ENCODE measurements at places on chromosomes 16 and 17.

GRCh38 chr17:19295473-19296135 is 58.4 kb downstream of the EPN2 start:
- no peak for DNase-seq

- DNase-seq, result no peak
Observed at GRCh38 chr17:7903154-7904103, 12.7 kb downstream of the RNF227 start.

DNA sequence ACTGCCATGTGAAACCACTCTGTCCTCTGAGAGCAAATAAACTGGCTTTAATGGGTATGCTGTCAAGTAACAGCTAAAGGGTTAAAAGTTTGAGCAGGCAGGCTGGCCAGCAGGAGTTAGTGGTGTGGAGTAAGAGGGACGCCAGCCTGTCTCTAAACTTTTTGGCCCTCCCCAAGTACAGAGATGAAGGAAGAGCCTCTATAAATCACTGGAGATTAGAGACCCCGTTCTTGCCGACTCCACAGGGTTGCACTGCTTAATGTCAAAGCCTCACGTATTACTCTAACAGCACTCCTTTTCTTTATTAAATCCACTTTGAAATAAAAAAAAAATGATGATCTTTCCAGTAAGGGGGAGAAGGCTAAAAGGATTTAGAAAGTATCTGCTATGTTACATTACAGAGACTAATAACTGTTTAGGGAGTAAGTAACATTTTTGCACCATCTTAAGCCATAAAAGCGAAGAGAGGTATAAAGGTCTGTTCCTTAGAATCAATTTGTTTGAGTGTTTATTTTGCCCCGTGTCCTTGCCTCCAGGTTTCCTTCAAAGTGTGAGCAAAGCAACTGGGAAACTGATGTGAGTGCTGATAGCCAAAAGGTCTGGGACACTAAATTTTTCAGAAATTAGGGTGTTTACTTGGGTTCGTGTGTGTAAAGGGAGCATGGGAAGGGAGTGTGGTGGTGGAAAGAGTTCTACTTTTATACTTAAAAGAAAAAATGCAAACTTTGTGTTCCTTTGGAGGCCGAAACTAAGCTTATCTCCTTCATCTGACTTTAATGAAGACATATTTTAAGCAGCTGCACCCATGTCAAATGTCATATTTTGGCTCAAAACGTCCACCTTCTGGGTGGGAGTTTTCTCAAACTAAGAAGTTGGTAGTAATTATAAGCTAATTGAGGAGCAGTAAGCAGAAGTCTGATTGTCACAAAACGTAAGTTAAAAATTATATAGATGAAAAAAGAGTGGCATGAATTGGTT is 109.9 kb upstream of the TBX2 start:
- DNase-seq, result no peak

DNA sequence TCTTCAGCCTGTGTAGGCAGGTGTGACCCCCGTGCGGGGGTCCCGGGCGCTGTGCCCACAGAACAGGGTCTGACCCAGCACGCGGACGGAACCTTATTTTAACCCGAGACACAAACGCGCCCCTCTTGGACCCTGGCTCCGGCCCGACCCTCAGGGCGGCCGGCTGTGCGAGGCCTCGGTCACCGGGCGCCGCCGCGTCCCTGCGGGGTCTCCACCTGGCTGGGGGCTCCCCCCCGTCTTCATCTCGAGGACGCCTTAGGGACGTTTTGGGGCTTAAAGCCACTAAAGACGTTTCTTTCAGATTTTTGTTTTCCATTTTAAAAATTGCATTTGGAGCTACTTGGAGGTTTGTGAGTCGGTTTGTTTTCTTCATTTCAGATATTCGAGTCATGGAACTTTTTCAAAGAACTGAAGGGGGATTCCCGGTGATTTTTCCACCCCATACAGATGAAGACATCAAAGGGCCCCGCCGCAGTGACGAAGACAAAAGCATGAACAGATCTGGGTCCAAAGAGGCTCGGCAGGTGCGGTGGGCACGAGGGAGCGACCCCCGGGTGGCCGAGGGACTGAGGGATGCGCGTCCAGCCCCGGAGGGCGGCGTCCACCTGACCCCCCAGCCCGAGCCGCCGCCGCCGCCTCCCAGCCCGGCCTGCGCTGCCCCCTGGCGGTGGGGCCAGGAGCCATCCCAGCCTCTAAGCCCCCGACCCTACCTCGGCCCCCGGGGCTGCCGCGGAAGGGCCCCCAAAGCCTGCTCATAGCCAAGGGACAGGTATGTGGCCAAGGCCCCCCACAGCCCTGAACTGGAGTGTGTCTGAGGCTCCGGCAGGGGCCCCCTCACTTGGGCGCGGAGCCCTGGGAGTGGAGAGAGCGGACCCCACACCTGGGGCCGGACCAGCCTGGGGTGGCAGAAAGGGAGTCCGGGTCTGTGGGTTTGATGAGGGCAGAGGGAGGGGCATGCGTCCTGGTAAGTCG is 3.8 kb upstream of the CD7 start:
- peak; percentile 88 for DNase-seq

- DNase-seq, result no peak
Observed at GRCh38 chr17:6305613-6306360, 129.1 kb downstream of the AIPL1 start.

DNA sequence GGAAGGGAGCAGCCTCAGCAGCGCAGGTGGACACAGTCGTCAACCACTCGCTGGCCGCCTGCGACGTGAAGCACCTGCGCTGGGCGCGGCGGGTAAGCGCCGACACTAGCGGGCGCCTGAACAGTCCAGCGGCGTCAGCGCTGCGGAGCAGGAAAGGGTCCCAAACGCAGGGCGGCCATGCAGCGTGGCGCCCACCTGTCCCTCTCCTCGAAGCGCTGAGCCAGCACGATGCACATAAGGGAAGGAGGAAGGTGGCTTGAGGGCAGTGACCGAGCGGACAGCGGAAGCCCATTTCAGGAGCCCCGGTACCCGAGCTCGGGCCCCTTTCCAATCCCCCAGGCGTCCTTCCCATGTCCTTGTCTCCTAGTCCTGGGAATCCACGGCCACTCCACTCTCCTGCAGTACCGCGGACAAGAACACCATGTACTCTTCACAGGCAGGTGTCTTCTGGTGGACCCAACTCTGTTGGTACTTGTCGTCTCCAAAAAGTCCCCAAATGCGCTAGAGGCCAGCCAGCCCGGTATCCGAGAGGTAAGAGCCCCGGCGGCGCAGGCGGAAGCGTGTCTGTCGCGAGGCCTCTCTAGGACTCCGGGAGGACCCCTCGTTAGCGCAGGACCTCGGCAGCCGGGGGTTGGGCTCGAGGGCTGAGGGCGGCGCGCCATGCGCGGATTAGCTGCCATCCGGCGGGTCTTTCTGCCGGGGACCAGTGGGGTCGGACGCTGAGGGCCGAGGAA is 14.4 kb downstream of the ZNF232 start:
- DNase-seq, result peak; percentile 33

GRCh38 chr16:73998707-73999106 is 297.9 kb upstream of the PSMD7 start:
- DNase-seq, result no peak

- DNase-seq, result peak; percentile 54
Observed at GRCh38 chr16:53503991-53504663, 1.1 kb upstream of the AKTIP start.

DNA sequence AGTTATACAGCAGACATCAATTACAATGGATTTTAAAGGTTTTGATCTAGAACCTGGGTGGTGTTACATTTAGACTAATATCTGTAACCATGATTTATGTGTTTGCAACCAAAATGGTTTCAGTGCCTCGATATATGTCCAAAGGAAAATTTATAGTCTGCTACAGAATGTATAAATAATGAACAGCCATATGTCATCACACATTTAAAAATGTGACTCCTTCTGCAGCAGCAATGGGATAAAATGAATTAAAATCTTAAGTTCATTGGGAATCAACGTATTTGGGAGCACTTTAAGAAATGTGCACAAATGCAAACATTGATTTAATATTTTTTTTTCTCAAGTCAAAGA is 610.2 kb downstream of the TMEM114 start:
- no peak for DNase-seq

DNA sequence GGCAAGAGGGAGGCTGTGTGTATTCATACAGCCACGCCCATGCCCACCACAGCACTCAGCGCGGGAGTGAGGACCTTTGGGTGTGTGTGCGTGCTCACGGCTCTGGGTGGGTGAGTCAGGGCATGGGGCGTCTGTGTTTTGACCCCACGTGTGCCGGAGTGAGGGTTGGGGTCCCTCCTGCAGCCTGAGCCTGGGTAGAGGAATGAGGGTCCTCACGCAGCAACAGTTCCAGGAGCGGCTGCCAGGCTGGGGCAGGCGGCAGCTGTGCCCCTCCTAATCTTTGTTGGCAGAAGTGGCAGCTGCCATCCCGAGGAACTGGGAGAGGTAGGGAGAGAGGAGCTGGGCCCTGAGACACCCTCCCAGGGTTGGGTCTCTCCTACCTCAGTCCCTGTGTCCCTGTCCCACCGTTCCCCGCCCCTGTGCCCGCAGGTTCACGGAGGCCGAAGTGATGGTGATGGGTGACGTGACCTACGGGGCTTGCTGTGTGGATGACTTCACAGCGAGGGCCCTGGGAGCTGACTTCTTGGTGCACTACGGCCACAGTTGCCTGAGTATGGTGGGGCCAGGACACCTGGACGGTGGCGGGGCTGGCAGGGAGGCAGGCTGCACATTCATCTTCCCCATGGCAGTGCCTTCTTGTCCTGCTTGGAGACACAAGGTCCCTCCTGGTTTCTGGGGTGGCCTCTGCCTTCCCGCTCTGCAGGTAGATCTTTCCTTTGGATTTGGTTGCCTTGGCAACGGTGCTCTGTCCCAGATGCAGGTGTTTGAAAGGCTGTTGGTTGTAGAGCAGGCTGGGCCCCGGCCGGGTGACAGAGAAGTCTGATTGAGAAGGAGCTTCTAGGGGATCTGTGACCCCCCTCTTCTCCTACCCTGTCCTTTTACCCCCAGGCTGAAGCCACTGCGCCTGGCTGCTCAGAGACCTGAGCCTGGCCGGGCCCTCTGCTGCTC is 5.9 kb downstream of the DPH1 start:
- no peak for DNase-seq

GRCh38 chr17:14301279-14302090 is 604 bp downstream of the HS3ST3B1 start:
- DNase-seq, result peak; percentile 53

DNA sequence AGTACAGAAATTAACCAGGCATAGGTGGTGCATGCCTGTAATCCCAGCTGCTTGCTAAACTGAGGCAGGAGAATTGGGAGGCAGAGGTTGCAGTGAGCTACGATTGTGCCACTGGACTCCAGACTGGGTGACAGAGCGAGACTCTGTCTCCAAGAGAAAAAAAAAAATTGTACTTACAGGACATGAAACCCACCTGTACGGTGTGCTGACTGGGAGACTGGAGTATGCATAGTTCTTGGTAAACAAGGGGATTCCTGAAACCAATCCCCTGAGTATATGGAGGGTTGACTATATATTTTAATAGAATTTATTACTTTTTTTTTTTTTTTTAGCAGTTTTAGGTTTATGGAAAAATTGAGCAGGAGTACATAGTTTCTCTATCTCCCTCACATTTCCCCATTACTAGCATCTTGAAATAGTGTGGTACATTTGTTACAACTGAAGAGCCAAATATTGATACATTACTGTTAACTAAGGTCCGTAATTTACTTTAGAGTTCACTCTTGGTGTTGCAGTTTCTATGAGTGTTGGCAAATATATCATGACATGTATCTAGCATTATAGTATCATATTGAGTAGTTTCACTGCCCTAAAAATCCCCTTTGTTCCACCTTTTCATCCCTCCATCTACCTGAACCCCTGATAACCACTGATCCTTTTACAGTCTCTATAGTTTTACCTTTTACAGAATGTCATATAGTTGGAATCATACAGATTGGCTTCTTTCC is 19.3 kb downstream of the TENT4B start:
- DNase-seq, result no peak

DNA sequence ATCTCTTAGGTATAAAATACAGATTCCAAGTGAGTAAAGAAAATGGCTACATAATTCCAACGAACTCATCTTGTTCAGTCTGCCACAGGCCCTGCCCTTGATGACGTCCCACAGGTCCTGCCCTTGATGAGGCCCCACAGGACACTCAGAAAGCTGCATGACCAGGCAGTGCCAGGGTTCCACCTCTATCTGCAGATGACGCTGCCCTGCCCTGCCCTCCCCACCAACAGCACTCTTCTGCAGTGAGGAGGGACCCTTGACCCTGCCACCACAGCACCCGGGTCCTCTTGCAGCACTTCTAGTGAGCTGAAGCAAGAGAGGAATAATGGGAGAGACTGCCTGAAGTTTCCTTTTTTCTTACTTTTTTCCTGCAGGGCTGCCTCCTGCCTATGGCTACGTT is 118.4 kb downstream of the VPS53 start:
- no peak for DNase-seq

DNA sequence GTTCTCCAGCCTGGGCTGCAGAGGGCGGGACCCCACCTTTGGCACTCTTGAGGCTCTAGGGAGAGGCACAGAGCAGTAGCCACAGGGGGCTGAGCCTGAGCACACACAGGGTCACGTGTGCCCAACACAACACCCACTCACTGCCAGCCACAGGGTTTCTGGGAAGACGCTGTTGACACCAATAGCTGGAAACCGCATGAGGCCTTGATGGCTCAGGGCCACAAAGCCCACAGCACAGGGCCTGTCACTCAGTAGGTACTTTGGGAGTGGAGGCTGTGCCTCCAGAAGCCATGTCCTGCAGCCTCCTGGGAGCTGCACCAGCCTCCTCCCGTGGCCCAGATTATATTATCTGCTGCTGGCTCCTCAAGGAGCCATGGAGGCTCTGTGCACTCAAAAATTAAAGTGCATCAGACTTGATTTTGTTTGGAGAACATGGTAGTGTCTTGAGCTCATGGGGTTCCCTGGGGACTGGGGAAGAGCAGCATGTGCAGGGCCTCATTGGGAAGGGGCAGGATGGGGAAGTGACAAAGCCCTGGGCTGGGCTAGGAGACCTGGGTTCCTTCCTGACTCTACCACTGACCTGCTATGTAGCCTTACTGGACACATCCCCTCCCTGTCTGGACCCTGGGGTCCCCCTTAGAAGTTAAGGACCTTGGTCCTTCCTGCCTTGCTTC is 12.5 kb upstream of the SREBF1 start:
- peak; percentile 96 for DNase-seq

DNA sequence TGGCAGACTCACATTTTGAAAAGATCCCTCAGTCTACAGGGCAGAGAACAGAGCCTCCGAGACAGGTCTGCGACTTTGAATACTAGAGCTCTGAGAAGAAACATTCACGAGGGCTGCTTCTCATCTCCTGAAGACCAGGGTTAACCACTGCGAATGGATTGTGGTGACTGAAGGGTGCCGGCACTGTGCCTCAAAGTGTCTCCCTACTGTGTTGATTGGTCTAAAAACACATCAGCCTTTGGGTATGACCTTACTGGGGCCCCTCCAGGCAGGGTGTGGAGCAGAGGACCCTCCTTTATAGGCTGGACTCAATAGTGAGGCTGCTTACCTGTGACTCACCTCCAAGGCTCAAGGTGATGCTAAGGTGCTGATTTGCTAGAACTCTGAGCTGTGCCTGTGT is 2.6 kb upstream of the LGALS9 start:
- DNase-seq, result peak; percentile 22

DNA sequence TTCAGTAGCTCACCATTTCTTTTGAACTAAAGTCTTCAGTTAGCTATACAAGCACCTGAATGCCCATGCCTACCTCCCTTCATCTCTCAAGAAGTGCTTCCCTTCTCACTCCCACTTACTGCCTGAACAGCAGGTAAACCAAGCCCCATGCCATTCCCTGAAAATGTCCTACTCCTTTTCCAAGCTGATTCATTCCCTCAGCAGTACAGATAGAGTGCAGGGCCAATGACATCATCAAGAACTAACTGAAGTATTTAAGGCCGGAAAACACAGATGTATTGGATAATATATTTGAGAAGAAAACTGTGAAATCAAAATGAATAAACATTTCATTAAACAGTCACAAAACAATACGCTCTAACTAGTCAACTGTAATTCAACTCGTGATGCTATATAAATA is 478.8 kb upstream of the CDH11 start:
- DNase-seq, result no peak

Data from activated CD4-positive, alpha-beta memory T cell treated with anti-CD3 and anti-CD28 coated beads for 36 hours (primary cell).